ENCODE measurements at places on chromosomes 3 and 15.
A peak's percentile ranks its signal among the peaks of the same experiment; 100 is the strongest.

- no peak for DNase-seq
Measured at GRCh38 chr3:18965781-18966180, 182.5 kb upstream of the KCNH8 start.

- DNase-seq, result no peak
Measured at GRCh38 chr3:37833302-37834186, 28.1 kb upstream of the CTDSPL start.

DNA sequence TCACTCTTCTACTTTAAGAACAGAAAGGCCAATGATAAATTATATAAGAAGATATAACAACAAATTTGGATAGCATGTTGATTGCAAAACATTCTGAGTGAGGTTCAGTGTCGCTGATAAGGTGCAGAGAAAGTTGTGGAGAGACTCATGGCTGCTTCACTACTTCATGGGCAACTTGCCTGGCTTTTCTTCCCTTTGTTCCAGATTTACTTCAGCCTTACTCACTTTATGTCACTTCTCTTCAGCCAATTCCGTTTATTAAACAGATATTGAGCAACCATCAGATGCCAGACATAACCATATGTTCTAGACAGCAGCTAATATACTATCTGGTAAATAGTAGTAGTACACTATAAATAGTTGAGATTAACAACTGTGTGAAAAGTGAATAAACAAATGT, 150.0 kb upstream of the CHL1 start:
- no peak for DNase-seq

- no peak for DNase-seq
Measured at GRCh38 chr3:15542614-15543013, 21.1 kb upstream of the COLQ start.

GRCh38 chr3:41653571-41654239, 308.2 kb downstream of the ULK4 start:
- DNase-seq, result no peak

DNA sequence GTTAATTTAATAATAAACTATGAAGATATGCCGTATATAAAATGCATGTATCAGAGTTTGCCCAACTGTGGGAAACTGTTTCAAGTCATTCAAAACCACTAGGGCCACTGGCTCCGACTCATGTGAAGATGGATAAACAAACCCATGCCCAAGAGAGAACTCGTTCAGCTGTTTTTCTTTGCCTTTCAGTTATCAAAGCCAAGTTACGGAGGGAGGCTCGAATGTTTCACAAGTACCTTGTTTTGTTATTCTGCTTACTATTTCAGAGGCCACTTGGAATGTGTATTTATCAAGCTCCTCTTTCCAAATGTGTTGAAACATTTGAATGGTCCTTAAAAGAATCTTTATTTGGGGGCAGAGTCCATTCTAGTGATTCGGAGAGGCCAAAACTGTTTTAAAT, 82.1 kb downstream of the DUT start:
- no peak for DNase-seq

DNA sequence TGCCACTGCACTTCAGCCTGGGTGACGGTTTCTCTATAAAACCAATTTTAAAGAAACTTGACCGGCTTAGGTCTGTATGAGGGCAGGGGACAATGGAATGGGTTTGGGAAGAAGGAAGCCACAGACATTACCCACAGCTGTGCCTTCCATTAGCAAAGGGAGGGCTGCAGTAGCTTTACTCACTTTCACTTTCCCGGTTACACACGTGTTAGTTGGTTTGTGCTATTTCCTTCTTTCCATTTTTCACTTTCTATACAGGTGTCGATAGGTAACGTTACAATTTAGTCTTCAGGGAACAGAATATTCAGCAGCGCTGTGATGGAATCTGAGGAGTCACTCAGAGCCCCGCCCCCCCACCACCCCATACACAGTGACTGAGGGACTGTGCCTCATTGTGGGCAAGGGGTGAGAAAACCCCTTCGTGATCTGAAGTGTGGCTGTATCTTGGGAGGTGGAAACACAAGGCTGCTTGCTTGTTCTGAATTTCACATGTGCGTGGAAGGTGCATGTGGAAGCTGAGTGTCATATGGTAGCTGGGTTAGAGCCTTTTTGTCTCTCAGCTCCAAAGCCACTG, 44.8 kb upstream of the RPL32 start:
- no peak for DNase-seq

GRCh38 chr3:184336547-184337398, 627 bp upstream of the FAM131A start:
- no peak for DNase-seq

- no peak for DNase-seq
Measured at GRCh38 chr15:91894606-91895005, 41.1 kb downstream of the SLCO3A1 start.

- no peak for DNase-seq
Measured at GRCh38 chr3:65595222-65596028, 443.3 kb downstream of the MAGI1 start.

GRCh38 chr3:77232557-77232956, 192.7 kb downstream of the ROBO2 start:
- no peak for DNase-seq

- DNase-seq, result peak; percentile 29
Measured at GRCh38 chr15:52558196-52558595, 10.6 kb downstream of the ARPP19 start.

DNA sequence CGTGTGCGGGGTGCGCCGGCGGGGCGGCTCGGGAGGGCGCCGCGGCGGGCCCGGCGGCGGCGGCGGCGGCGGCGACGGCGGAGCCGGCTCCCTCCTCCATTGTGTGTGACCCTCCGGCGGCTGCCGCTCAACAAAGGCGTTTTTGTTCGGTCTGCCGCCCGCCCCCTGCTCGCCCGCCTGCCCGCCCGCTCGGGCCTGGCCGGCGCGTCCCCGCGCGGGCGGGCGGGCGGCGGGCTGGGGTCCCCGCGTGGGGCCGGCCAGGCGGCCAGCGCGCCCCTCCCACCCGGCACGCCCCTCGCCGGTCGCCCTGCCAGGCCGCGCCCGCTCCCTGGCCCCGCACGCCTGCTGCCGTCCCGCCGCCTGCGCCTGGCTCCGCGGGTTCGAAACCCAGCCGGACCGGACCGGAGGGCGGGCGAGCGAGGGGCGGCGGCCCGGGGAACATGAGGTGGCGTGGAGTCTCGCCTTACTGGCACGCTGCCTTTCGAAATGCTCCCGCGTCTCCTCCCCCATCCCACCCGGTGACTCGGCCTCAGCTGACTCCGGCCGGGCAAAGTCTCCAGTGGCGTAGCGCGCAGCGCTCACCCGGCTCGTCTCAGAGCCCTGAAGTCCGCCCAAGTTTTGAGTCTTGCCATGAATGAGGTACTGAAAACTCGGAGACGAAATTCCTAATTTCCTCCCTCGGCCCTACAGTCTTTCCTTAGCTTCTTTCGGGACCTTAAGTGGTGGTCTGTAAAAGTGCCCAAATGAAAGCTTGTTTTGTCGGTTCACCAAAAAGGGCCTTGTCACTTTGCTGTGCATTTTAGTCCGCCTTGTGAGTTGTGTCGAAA, 588 bp downstream of the MAPK6 start:
- peak; percentile 61 for DNase-seq

- no peak for DNase-seq
Measured at GRCh38 chr15:46815765-46816164, 901.5 kb upstream of the SEMA6D start.

DNA sequence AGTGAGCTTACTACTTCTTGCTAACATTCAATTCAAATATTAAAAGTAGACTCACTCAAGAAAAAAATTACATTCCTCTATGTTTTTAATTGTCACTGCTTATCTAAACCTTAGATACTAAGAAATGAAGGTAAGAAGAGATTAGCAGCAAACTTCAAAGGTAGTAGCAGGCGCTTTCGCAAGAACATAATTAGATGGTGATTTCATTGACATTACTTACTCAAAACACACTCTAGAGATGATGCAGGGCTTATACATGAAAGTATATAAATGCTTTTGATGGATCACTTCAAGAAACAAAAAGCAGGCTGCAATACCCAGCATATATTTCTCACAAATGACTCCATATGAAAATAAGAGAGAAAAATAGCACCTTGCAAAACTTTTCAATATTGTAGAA, 86.8 kb downstream of the FSIP1 start:
- no peak for DNase-seq

GRCh38 chr3:42117175-42118008, 26.2 kb downstream of the TRAK1 start:
- no peak for DNase-seq

- DNase-seq, result no peak
Measured at GRCh38 chr15:60283936-60284335, 113.8 kb downstream of the ANXA2 start.

- DNase-seq, result no peak
Measured at GRCh38 chr15:54605556-54605955, 591.2 kb downstream of the RSL24D1 start.

- no peak for DNase-seq
Measured at GRCh38 chr3:112372396-112372795, 39.4 kb downstream of the CD200 start.

DNA sequence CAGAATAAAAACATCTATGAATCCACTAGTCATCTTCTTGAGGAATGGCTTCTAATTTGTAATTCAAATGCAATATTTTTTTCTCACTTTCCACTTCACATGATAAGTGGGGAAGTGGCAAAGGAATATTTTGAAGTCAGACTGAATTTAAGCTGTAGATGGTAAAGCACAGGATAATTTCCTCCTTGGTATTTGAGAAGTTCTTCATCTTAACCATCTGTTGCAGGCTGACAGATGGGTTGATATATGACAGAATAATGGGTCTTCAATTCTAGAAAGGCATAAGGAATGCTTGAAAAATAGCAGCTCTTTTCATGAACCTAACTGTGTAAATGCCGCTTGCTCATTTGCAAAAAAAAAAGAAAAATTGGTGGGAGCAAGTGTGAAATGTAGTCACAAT, 66.5 kb upstream of the SNTN start:
- no peak for DNase-seq

DNA sequence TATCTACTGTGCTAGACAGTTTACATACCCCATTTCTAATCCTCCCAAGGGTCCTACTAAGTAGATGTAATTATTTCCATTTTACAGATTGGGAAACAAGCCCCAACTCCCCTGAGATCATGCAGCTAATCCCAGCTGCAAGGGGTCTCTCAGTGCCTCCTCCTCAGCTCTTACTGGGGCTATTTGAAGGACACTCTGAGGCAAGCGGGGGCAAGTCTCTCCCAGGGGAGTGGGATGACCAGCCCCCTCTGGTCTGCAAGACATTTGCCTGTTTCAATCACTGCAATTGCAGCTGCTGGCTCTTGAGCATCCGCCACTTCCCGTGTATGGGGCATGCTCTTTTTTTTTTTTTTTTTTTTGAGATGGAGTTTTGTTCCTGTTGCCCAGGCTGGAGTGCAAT, 11.4 kb downstream of the LAMP3 start:
- no peak for DNase-seq

DNA sequence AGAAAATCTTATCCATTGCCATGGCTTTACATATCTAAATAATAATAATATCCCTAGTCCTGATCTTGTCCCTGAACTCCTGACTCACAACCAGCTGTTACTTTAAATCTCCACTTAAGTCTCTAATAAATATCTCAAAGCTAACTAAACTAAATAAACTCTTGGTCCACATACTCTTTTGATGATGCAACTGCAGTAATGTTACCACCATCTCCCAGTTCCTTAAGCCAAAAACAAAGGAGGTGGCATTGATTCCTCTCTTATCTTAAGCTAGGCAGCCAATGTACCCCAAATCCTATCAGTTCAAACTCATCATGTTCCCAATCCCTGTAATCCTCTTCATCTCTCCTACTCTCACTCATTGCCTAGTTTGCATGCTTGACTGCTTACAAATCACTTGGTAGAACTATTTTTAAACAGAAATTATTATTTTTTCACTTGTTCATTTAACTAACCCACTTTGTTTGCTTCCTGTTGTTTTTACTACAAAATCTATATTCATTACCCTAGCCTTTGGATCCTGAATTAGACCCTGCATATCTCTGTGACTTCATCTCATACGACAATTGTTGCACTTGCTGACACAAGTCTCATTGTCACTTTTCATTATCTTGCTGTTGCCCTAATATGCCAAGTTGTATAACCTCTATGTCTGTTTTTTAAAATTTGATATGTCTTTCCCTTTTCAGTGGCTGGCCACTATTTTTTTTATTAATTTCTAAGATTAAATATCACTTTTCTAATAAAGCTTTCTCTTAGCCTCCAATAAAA, 462.2 kb downstream of the ZPLD1 start:
- DNase-seq, result no peak

- DNase-seq, result no peak
Measured at GRCh38 chr3:122956693-122957455, 70.7 kb downstream of the SEMA5B start.

DNA sequence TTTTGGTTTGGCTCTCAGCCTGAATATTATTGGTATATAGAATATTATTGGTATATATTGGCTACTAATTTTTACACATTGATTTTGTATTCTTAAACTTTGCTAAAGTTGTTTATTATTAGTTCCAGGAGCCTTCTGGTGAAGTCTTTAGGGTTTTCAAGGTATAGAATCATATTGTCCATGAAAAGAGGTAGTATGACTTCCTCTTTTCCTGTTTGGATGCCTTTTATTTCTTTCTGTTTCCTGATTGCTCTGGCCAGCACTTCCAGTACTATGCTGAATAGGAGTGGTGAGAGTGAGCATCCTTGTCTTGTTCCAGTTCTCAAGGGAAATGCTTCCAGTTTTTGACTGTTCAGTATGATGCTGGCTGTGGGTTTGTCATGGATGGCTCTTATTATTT, 107.3 kb upstream of the LIPC start:
- DNase-seq, result no peak

- no peak for DNase-seq
Measured at GRCh38 chr3:50325113-50325480, 2.6 kb upstream of the HYAL2 start.

DNA sequence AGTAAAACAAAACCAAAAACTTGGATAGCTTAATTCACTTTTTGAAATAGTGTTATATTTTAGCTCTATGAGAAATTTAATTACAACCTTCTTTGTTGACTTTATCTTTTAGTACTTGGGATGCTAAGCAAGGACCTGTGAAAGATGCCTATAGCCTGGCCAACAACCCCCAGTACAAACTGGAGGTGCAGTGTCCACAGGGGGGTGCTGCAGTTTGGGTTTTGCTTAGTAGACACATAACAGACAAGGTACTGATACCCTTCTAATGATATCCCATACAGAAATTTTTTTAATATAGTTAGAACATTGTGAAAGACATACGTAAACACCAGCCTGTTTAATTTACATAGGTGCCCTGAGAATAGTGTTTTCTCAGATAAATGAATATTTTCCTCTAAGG, 35.3 kb downstream of the CAPN7 start:
- DNase-seq, result peak; percentile 15

DNA sequence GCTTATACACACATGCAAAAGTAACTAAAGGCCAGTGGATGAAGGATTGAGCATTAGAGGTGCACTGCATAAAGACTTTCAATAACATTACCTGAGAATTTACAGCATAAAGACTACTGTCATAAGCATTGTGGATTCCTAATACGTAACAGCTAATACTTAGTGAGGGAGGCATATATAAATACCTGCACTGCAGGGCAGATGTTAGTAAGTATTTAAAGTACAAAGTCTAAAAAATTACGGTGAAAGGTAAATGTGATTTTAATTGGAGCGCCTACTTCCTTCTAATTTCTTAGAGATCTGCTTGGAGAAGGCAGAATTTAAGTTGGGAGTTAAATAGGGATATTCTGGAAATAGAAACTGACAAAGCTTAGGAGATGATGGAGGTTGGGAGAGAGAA, 25.4 kb upstream of the TRPM7 start:
- no peak for DNase-seq

- no peak for DNase-seq
Measured at GRCh38 chr15:22891426-22892210, 53.2 kb downstream of the NIPA2 start.

- no peak for DNase-seq
Measured at GRCh38 chr15:78071383-78071782, 6.1 kb downstream of the TBC1D2B start.

Data from activated T-helper 9 cell treated with anti-CD3 and anti-CD28 coated beads, Interleukin-2, amount 50 U/mL, for 16 hours (primary cell).